ENCODE measurements at places on chromosomes 2 and 18. TPM values are rescaled to one million over a fixed set of nuclear protein-coding genes. Genes with fewer than 3 reads are reported as not detected.
A peak's percentile ranks its signal among the peaks of the same experiment; 100 is the strongest.

The MOGAT1 gene
- total RNA-seq = not detected

- peak; percentile 59 for DNase-seq
- peaks cover 6% of the 10 kb centered on the region for H3K4me1 ChIP-seq
- H3K36me3 ChIP-seq = no peaks in the 10 kb centered on the region
- no peaks in the 10 kb centered on the region for H3K27me3 ChIP-seq
- H3K27ac ChIP-seq = no peak overlapping the region
- no peak overlapping the region for H3K4me3 ChIP-seq
Measured at GRCh38 chr2:217688494-217688893, 314.3 kb downstream of the TNS1 start.

The SKOR2 gene
- not detected for total RNA-seq

- no peak overlapping the region for H3K4me3 ChIP-seq
- H3K36me3 ChIP-seq = no peaks in the 10 kb centered on the region
- H3K27ac ChIP-seq = no peak overlapping the region
- no peak for DNase-seq
- H3K27me3 ChIP-seq = no peaks in the 10 kb centered on the region
Measured at GRCh38 chr2:232030229-232030628, 68.7 kb downstream of the DIS3L2 start.

GRCh38 chr2:6525475-6525964, 340.2 kb downstream of the CMPK2 start:
- no peak overlapping the region for H3K4me3 ChIP-seq
- no peaks in the 10 kb centered on the region for H3K4me1 ChIP-seq
- no peak overlapping the region for H3K27ac ChIP-seq
- H3K36me3 ChIP-seq = no peaks in the 10 kb centered on the region
- no peak for DNase-seq

DNA sequence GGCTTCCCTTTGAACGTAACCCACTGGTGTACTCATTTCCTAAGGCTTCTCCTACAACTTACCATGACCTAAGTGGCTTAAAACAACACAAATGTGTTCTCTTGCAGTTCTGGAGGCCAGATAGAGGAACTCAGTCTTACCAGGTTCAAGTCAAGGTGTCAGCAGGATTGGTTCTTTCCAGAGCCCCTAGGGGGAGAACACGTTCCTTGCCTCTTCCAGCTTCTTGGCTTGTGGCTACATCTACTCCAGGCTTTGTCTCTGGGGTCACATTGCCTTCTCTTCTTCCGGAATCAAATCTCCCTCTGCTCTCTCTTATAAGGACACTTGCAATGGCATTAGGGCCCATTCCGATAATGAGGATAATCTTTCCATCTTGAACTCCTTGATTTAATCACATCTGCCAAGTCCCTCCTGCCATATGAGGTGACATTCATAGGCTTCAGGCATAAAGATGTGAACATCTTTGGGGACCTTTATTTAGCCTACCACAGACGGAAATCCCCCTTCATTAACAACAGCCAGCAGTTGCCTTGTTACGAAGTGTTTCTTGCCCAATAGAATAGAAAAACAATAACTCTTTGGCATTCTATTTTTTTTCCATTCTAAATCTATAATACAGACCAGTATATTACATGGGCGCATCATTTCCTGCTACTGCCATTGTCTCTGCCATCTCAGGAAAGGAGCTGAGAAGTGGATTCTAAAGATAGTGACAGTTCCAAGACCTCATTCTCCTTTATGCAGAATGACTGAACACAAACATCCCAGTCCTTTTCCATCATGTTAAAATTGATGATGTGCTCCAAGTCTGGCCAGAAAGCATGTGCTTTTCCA, 362.0 kb downstream of the ZNF521 start:
- no peaks in the 10 kb centered on the region for H3K36me3 ChIP-seq
- DNase-seq = no peak
- no peaks in the 10 kb centered on the region for H3K27me3 ChIP-seq
- no peak overlapping the region for H3K4me3 ChIP-seq

DNA sequence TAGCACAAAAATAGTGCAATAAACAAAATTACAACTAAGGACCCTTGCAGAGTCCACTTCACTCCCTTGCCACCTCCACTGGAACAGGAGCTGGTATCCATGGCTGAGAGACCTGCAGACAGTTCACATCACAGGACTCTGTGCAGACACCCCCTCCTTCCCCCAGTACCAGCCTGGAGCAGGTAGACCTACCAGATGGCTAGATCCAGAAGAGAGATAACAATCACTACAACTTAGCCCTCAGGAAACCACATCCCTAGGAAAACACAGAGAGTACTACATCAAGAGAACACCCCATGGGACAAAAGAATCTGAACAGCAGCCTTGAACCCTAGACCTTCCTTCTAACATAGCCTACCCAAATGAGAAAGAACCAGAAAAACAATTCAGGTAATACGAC, 49.8 kb downstream of the FBXO15 start:
- no peaks in the 10 kb centered on the region for H3K36me3 ChIP-seq
- no peak overlapping the region for H3K27ac ChIP-seq
- H3K4me1 ChIP-seq = no peaks in the 10 kb centered on the region
- DNase-seq = no peak

DNA sequence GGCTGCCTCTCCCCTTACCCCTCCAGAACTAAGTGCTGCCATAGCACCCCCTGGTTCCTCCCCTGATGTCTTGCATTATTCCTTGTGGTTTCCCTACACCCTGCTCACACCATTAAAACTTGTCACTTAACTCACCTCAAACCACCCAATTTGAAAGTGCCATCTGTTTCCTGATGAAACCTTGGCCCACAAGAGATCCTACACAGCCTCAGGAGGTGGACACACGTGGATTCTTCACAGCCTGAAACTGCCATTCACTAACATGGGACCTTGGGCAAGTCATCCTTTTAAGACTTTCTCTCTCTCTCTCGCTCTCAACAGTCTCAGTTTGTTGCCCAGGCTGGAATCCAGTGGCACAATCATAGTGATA, 27.5 kb upstream of the FAM124B start:
- no peaks in the 10 kb centered on the region for H3K27me3 ChIP-seq
- no peak for DNase-seq
- no peaks in the 10 kb centered on the region for H3K36me3 ChIP-seq
- no peaks in the 10 kb centered on the region for H3K4me1 ChIP-seq
- H3K27ac ChIP-seq = no peak overlapping the region

- H3K27me3 ChIP-seq = no peaks in the 10 kb centered on the region
- no peak overlapping the region for H3K27ac ChIP-seq
- peak; percentile 23 for DNase-seq
- H3K36me3 ChIP-seq = no peaks in the 10 kb centered on the region
- H3K4me1 ChIP-seq = peaks cover 30% of the 10 kb centered on the region
- no peak overlapping the region for H3K4me3 ChIP-seq
Measured at GRCh38 chr18:79591032-79591308, 88.6 kb upstream of the CTDP1 start.

- DNase-seq = no peak
- H3K27ac ChIP-seq = no peak overlapping the region
- no peaks in the 10 kb centered on the region for H3K4me1 ChIP-seq
- H3K27me3 ChIP-seq = no peaks in the 10 kb centered on the region
Measured at GRCh38 chr18:48238636-48239035, 170.5 kb downstream of the ZBTB7C start.

DNA sequence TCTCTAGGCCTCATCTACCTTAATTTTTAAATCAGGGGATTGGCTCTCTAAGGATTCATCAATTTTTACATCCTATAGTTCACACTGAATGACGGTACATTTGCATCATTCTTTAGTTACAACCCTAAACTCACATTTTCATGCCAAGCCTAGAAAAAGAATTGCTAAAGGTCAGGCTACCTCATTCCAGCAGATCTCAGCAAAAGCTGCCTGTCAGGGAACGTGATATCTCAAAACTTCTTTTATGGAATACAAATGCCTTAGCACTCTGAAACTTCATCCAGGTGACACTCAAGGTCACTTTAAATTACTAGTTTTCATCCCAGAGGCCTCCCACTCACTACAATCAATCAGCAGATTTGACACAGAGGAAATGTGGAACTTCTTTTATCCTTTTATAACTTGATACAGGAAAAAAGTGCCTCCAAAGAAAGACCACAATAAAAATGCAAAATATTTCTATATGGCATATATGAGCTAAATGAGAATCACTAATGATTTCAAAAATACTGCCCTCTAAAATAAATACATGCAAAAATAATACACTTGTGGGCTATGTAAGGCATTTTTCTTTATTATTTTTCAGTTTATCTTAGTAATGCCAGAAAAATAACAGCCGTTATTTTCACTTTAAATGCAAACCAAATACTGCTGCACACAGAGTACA, 91.5 kb downstream of the ARHGEF33 start:
- no peaks in the 10 kb centered on the region for H3K4me1 ChIP-seq
- no peak overlapping the region for H3K4me3 ChIP-seq
- no peak overlapping the region for H3K27ac ChIP-seq

GRCh38 chr18:24472591-24472990, 12.2 kb downstream of the HRH4 start:
- H3K4me3 ChIP-seq = no peak overlapping the region
- H3K27ac ChIP-seq = no peak overlapping the region
- no peaks in the 10 kb centered on the region for H3K27me3 ChIP-seq
- no peaks in the 10 kb centered on the region for H3K36me3 ChIP-seq
- H3K4me1 ChIP-seq = no peaks in the 10 kb centered on the region
- no peak for DNase-seq

DNA sequence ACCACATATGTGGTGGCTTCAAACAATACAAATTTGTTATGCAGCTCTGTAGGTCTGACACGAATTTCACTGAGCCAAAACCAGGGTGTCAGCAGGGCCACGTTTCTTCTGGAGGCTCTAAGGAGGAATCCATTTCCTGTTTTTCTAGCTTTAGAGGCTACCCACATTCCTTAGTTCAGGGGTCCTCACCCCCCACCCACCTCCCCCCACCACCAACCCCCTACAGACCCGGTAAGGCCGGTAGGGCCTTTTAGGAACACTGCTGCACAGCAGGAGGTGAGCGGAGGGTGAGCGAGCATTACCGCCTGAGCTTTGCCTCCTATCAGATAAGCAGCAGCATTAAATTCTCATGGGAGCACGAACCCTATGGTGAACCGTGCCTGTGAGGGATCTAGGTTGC, 10.6 kb upstream of the SLC39A10 start:
- no peak for DNase-seq
- no peaks in the 10 kb centered on the region for H3K36me3 ChIP-seq
- no peak overlapping the region for H3K27ac ChIP-seq
- H3K4me3 ChIP-seq = no peak overlapping the region
- H3K27me3 ChIP-seq = no peaks in the 10 kb centered on the region
- no peaks in the 10 kb centered on the region for H3K4me1 ChIP-seq

The FOXD4L1 gene
- 0.15 TPM for total RNA-seq

The RTKN gene
- 12.2 TPM for total RNA-seq

The UCN gene
- total RNA-seq = 2.8 TPM

DNA sequence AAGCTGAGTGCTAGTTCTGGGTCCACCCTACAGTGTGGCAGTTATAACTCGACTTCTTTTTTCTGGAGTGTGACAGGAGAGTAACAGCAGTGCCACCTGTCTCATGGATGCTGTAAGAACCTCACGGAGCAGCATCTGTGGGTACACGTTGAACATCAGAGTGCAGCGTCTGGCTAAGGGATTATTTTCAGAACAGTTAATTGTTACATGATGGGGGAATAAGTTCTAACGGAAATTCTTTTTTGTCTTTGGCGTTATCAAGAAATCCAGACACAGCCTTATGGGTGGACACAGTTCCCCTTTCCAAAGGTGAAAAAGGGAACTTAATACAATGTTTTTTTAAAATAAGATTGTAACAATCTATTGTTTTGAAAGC, 28.3 kb upstream of the TOGARAM2 start:
- H3K4me3 ChIP-seq = no peak overlapping the region
- no peaks in the 10 kb centered on the region for H3K27me3 ChIP-seq
- no peak for DNase-seq
- H3K4me1 ChIP-seq = peaks cover 2% of the 10 kb centered on the region
- H3K36me3 ChIP-seq = no peaks in the 10 kb centered on the region
- H3K27ac ChIP-seq = no peak overlapping the region
